ENCODE measurements at places on chromosomes 4 and X.

GRCh38 chrX:97806238-97806637 is 922.5 kb downstream of the RPA4 start:
- DNase-seq = no peak

GRCh38 chr4:101983835-101984234 is 193.3 kb downstream of the BANK1 start:
- no peak for DNase-seq

DNA sequence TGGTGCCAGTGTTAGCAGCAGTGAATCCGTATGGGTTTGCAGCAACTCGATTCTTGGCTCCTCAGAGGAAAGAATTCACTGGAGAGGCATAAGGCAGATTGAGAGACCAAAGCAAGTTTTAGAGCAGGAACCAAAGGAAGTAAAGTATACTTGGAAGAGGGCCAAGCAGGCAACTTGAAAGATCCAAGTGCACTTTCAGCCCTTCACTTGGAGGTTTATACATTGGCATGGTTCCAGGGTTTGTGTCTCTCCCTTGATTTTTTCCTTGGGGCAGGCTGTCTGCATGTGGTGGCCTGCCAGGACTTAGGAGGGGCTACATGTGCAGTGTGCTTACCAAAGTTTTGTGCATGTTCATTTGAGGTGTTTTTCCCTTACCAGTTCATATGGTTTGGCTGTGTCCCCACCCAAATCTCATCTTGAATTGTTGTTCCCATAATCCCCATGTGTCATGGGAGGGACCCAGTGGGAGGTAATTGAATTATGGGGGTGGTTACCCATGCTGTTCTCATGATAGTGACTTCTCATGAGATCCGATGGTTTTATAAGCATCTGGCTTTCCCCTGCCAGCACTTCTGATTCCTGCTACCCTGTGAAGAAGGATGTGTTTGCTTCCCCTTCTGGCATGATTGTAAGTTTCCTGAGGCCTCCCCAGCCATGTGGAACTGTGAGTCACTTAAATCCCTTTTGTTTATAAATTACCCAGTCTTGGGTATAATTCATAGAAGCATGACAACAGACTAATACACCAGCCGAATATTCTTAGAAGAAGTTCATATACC is 86.2 kb upstream of the TSPAN5 start:
- DNase-seq = no peak

DNA sequence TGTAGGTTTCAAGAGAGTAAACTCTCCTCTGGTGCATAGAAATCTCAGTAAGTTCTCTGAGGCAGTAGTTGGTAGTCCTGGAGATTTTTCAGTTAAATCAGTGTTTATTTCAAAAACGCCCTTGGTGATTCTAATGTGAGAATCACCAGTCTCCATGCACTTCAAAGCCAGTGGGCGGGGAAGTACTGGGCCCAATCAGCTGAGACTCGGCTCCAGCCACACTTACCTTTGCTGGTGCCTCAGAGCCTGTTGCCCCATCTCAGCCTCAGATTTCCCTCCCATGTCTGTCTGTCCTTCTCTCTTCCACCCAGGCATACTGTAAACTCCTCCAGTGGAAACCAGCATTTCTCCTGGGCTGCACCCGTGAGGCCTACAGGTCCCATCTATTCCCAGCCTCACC is 7.4 kb upstream of the MGST2 start:
- DNase-seq = no peak

GRCh38 chr4:8891646-8892555 is 20.3 kb upstream of the HMX1 start:
- no peak for DNase-seq

DNA sequence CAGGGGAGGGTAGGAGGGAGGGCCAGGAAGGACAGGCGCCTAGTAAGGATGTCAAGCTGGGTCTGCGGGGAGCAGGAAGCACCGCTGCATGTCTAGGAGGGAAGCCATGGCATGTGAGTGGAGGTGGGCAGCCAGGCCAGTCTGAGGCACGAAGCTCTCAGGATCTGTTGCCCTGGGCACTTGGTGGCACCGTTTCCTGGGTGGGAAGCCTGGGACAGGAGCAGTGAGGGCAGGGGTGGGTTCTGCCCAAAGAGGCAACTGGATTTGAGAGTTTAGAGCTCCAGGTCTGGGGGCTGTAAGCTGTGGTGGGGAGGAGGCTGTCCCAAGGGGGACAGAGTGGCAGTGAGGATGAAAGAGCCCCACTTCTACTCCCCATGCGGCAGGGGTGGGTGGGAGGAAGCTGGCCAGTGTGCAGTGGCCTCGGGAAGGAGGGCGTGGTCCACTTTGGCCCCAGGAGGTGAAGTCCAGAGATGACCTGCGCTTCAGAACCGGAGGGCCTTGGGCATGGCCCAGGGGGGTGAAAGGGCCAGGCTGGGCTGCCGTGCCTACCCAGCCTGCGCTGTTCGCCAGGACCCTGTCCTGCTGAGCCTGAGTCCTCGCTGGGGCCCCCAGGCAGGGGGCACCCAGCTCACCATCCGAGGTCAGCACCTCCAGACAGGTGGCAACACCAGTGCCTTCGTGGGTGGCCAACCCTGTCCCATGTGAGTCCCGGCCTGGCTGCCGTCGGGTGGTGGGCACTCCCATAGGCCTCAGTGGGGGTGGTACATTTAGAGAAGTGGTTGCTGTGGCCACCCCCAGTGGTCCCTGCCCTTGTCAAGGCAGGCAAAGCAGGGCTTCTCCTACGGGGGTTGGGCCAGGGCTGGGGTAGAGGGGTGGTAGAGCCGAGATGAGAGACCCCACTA is 8.3 kb upstream of the SRPK3 start:
- DNase-seq = no peak

GRCh38 chr4:139824882-139825522 is 159.4 kb downstream of the MGST2 start:
- DNase-seq = no peak

GRCh38 chr4:153295131-153295755 is 49.2 kb upstream of the MND1 start:
- no peak for DNase-seq

- no peak for DNase-seq
Observed at GRCh38 chr4:18057821-18058533, 36.4 kb upstream of the LCORL start.

- DNase-seq = no peak
Observed at GRCh38 chr4:156559346-156559745, 412.3 kb downstream of the PDGFC start.

DNA sequence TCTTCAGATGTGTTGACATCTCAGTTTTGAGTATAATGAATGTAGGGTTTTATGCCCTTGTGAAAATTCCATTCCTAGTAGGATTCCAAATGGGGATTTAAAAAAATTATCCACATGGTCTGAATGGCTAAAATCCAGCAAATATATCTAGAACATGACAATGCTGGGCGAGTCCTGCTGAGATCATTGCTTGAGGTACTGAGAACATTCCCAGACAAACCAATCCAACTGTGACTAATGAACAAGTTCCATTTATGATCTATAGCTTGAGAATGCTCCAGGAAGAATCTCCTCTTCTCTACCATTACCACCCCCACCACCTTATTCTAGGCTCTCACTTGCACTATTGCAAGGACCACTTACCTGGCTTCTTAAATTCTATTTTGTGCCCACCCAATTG is 77.2 kb upstream of the IL1RAPL2 start:
- DNase-seq = no peak

GRCh38 chrX:12679522-12679921 is 111.7 kb upstream of the PRPS2 start:
- DNase-seq = no peak

DNA sequence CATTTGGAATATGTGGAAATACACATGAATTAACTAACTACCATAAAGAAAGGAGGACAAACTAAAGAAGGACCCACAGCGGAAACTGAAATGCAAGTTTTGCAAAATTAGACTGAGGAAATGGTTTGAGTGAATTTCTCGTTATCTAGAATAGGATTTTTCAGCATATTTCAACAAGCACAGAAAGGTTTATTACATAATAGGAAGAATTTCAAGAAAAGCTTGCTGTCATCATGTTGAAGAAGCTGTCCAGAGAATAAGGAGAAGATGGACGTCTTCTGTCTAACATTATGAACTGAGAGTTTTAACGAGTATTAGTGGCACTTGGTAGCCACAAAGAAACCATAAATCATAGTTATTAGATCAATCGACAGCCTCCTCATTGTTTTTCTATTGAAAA is 45.0 kb downstream of the TEC start:
- DNase-seq = no peak

GRCh38 chrX:41594634-41595033 is 94.1 kb upstream of the GPR34 start:
- DNase-seq = no peak

GRCh38 chr4:159195361-159195769 is 92.5 kb downstream of the RAPGEF2 start:
- no peak for DNase-seq

DNA sequence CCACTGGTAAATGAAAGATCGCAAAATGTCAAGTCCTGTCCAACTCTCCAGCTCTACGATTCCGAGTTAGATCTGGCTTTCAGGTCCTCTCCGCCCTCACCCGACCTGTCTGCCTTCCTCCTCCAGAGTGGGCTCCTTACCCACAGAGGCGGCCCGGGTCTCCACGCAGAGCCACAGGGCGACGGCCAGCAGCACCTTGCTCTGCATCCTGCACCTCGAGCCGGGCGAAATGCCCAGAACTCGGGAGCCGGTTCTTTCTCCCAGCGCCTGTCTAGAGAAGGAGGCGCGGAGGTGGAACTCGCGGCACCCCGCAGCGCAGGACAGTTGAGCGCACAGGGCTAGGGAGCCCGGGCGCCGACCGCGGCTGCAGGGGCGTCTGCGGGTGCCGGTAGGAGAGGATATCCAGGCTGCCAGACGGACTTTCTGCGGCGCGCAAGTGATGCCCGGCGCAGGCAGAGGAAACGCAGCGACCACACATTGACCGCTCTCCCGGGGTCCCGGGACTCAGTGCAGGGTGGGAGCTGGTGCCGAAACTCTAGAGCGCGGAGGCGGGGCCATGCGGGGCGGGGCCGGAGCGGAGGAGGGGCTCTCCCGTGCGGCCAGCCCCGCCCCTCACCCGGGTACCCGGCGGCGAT is at the start of gene KDR:
KDR (minus strand) TSS at position 509 of the 635 bp plus-strand sequence; CDS start at position 207, 302 bp downstream.
- no peak for DNase-seq

- no peak for DNase-seq
Observed at GRCh38 chr4:61308033-61308432, 107.9 kb downstream of the ADGRL3 start.

GRCh38 chrX:72054779-72055489 is 76.8 kb downstream of the RTL5 start:
- no peak for DNase-seq

GRCh38 chrX:37883196-37883595 is 35.8 kb upstream of the DYNLT3 start:
- DNase-seq = no peak

GRCh38 chr4:109629775-109630174 is 69.7 kb downstream of the MCUB start:
- DNase-seq = no peak

DNA sequence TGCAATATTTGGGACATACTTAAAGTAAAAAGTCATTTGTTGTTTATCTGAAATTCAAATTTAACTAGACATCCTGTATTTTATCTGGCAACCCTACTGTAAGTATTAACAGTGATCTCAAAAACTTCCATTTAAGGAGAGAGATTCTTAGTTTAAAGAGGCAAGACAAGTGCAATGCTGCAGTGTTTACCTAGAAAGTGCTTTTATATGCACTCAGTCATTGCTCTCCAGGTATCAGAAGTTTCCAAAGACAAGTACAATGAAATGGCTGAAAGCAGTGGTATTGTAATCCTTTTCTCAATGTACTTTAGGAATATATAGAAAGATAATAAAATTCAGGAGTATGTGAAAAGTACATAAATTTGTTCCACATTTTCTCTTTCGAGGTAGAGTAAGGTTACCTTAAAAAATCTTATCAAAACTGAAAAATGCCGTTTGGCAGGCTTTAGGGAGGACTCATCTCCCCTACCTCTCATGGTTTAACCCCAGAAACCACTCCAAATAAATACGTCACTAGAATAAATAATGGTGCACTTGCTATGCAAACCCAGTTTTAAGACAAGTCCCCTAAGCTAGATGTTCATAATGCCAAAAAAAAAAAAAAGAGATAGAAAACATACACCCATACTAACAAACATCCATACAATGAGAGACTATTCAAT is 45.7 kb downstream of the ELF2 start:
- DNase-seq = no peak

DNA sequence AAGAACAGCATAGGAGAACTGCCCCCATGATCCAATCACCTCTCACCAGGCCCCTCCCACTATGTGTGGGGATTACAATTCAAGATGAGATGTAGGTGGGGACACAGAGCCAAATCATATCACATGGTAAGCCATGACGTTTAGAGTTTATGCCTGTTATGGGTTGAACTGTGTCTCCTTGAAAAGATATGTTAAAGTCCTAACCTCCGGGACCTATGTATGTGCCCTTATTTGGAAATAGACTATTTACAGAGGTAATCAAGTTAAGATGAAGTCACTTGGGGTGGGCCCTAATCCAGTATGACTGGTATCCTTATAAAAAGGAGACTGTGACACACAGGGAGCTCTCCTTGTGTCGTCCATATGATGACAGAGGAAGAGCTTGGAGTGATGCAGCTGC is 25.2 kb upstream of the SLC2A9 start:
- DNase-seq = no peak

GRCh38 chr4:42357325-42357724 is 40.0 kb upstream of the SHISA3 start:
- no peak for DNase-seq

GRCh38 chr4:120007191-120007871 is 59.3 kb downstream of the MAD2L1 start:
- DNase-seq = no peak

- no peak for DNase-seq
Observed at GRCh38 chrX:623599-624315, 6.8 kb upstream of the SHOX start.

- no peak for DNase-seq
Observed at GRCh38 chrX:148813422-148813821, 313.0 kb downstream of the AFF2 start.

GRCh38 chrX:13955095-13955647 is 74.5 kb downstream of the GEMIN8 start:
- DNase-seq = no peak

DNA sequence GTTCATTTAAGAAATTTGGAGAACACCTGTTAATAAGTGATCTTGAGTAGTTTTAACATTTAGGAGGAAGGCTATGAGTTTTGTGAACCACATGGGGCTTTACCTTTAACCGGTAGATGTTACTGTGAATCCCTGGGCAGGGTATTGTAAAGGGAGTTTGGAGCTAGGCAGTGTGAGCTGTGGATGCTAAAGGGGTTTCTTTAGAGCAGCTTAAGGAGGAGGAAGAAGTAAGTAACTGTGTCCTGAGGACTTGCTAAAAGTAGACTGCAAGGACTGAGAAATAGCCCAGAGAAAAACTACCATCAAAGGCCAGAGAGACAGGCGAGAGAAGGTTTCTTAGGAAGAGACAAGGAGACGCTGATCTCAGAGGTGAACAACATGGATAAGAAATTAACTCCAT is 5.6 kb downstream of the RHOH start:
- no peak for DNase-seq

GRCh38 chr4:40316782-40317635 is 18.1 kb upstream of the CHRNA9 start:
- DNase-seq = peak; percentile 38

DNA sequence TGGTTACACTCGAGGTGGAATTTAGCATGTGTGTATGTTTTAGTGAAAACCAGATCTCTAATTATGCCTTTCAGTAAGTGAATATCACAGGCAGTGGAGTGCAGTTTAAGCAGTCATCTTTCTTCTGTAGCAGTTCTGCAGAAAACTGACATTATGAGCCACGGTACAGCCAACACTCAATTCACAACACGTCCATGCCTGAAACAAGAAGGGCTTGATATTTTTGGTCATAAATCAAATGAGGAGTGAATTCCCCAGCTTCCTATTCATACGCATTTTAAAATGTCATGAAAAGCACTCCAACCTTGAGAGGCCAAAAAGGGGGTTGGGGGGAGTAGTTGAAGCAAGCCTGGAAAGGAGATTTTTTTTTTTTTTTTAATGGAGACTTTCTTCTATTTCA is 316.7 kb downstream of the ARHGAP10 start:
- DNase-seq = no peak

All from stimulated activated CD8-positive, alpha-beta memory T cell treated with anti-CD3 and anti-CD28 coated beads, Interleukin-4, amount 100 ng/mL, for 1 hour (primary cell).